PC-3 (cell line): ENCODE measurements at places on chromosomes 7 and 10.

GRCh38 chr10:30827531-30828120 is 198.1 kb upstream of the LYZL2 start:
- DNase-seq: no peak

DNA sequence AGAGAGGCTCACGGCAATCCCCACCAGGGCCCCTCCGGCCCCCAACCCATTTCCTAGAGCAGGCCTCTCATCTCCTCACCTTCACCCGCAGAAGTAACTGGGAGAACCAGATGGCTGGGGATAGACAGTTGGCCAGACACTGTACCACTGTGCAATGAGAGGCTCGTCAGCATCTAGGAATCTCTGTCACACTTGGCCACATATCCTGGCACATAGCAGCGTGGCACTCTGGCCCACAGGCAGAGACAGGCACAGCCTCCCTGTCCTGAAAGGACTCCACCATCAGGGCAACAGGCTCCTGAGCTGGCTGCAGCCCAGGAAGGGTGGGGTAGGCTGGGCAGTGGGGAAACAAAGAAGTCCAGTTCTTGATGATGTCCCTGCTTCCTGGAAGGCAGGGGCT is 45.8 kb downstream of the C10orf143 start:
- no peak for DNase-seq

DNA sequence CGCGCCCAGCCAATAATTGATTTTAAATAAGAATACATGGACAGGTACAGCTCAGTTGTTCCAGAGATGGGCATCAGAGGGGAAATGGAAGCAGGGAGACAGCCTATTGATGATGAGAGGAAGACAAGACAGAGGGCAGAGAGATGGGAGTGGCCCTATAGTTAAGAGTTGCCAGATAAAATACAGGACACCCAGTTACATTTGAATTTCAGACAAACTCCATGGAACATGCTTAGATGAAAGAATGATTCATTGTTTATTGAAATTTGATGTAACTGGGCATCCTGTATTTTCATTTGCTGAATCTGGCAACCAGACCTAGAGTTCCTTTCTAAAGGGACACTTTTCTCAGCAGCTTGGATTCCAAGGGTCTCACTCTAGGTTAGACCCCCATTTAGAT is 341.1 kb downstream of the FRMD4A start:
- no peak for DNase-seq

GRCh38 chr10:124324451-124324850 is 94.3 kb downstream of the OAT start:
- DNase-seq: no peak

- DNase-seq: no peak
Measured at GRCh38 chr7:2331707-2332106, 17.5 kb upstream of the SNX8 start.

DNA sequence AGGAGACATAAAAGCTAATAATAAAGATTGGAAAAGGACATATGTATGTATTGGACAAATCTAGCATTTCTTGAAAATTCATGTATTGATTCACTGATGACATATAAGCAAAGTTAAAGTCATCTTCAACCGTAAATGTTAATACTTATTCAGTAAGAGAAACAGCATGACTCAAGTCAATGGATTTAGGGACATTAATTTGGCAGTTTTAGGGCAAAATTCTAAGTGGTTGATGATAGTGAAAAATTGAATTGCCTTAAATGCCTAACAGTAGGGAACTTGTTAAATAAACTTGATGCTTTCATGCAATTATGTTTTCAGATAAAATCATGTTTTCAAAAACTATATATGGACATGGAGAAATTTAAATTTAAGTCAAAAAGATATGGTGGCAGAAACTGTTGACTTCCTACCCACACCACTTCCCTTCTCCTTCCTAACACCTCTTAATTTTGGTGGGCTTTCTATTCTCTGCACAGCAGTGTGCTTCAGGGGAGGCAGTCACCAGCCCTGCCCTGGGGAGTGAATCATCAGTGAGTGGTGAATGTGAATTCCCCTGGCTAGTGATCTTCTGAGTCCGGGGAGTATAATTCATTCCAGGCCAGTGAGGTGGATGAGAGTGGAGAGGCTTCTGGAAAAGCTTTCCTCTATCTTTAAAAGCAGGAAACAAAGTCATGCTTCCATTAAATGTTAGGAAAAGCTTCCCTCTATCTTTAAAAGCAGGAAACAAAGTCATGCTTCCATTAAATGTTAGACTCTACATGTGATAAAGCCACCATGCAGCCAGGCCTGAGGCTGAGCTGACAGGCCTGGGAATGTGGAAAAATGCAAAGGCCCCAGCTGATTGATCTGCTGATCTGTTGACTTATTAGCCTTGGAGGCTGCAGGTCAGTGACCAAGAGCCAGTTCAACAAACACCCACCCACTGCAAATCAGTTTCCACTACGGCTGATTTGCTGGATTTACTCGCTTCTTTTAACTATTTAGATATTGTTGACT is 25.2 kb upstream of the ITGB1 start:
- DNase-seq: peak; percentile 98

GRCh38 chr7:7761340-7761973 is 43.0 kb upstream of the RPA3 start:
- DNase-seq: peak; percentile 73

GRCh38 chr7:31079126-31079823 is 27.2 kb downstream of the ADCYAP1R1 start:
- no peak for DNase-seq

DNA sequence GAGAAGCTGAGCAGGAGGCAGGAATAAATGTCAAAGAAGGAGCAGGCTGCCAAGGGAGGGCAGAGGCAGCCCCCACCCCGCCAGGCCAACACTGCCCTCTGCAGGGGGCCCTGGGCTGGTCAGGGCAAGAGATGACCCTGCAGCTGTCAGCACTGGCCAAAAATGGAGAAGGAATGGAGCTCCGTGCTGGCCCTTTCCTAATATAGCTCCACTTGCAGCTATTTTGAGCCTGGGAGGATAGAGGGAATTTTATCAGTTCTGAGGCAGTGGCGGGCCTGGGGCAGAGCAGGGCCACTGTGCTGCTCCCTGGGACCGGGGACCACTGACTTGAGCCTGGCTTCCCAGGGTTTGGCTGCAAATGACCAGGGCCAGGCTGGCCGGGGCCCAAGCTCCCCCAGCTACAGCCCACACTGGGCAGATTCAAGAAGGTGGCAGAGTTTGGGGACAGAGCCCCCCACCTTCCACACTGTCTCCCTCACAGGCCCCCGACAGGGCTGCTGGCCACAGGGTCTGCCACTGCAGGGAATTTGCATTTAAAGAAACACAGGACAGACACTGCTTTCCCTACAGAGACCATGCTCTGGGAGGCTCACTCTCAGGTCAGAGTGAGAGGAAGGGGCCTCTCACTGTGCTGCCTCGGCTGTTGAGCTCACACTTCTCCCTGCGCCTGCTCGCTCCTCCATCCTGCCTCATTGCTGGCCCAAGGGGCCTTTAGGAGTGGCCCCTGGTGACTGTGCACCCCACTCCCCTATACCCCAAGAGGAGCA is 16.2 kb downstream of the LDB3 start:
- DNase-seq: peak; percentile 49

DNA sequence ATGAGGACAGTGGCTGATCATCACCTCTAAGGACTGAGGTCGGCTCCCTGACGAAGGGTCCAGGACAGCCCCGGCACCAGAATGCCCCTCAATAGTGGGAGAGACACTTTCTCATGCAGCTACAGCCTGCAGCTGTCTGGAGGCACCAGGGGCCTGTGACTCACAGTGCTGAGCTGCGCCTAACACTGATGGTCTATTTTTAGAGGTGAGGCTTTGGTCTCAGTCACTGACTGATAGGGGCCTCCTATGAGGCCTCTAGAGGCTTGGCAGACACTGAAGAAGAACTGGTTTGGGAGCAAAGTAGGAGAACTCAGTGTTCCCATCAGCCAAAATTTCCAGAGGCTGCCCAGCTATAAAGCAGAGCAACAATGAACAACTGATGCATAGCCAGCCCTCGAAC is 130.1 kb downstream of the COBL start:
- peak; percentile 22 for DNase-seq

DNA sequence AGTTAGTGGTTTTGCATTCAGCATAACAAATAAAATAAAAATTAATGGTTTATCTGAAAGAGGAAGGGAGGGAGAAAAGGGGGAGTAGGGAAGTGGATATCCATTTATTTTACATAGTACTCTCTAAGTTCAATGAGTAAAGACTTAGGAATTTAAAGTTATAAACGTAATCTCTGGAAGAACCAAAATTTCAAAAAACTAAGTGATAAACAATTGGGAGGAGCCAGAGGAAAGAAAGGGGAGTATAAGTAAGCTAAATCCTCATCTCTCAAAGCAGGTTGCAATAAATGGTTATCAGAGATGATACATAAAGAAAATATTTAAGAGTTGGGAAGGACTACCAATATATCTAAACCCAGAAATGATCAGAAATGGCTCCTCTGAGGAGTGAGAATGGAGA is 46.4 kb downstream of the ANK3 start:
- peak; percentile 59 for DNase-seq

DNA sequence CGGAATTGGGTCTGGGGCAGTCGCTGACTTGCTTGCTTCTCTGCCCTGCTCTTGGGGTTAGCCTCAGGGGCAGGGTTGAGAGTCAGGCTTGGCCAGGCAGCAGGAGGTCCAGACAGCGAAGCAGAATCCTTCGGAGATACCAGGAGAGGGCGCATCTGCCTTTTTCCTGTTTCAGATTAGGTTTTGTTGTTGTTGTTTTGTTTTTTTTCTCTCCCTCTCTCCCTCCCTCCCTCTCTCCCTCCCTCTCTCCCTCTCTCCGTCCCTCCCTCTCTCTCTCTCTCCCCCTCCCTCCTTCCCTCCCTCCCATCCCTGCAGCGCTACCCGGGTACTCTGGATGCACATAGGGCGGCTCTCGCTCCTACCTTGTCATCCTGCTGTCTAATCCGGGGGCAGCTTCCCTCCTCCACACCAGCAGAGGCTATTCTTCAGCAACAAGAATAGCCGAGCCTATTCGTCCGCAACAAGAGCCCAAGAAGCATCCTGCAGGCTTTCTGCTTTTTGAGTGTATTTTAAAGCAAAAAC is 758 bp upstream of the OPTN start:
- DNase-seq: peak; percentile 35

DNA sequence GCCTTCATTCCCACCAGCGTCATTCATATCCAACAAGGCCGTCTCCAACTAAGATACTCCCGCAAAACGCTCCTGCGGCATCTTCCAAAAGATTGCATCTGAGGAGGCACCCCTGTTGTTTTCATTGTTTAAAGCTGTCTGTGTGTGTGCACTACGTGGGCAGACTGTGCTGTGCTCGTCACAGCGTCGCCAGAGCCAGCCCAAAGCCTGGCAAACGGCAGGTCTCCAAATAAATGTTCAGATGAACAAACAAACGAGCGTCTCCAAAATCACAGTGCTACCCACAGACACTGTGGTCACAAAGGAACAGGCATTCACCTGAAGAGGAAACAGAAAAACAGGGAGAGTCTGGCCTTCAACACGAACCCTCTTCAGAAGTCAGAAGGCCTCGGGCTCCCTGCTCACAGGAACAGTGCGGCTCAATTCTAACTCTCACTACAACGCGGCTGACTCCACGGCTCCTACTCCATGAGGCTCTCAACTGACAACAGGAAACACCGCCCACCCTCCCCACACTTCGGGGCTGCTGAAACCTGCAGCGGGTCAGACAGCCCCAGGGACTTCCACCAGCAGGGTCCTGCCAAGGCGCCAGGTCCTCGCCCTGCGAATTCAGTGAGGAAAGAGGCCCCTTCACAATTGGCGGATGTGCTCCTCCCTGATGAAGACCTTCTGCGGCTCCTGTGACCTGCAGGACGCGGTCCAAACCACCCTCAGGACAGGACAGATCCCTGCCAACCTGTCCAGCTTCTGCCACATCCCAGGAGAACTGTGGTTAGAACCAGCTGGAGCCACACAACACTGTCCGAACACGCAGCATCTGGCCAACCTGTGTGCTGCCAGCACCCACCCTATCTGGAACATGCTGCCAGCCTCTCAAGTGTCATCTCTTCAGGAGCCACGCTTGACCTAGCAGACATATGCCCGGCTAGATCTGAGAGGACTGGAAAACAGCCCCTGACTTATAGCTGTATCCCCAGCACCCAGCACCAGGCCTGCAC is 36.1 kb downstream of the MAD1L1 start:
- no peak for DNase-seq

DNA sequence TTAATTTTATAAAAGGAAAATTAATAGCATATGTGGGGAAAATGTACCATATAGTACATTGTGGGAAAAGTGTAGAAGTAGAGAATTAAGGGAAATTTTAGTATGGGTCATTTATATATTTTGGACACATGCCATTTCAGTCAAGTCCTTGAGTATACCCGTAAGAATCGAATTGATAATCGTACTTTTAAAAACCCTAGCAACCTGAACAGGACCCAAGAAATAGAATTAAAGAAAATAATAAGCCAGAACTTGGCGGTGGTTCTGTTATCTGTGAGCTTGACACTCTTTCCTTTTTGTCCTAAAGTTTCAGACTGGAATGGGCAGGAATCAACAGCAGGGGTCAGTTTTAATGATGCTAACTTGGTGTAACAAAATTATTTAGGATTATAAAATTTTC is 221.0 kb downstream of the CDK14 start:
- no peak for DNase-seq

- DNase-seq: no peak
Measured at GRCh38 chr7:29881724-29882123, 75.4 kb downstream of the WIPF3 start.

DNA sequence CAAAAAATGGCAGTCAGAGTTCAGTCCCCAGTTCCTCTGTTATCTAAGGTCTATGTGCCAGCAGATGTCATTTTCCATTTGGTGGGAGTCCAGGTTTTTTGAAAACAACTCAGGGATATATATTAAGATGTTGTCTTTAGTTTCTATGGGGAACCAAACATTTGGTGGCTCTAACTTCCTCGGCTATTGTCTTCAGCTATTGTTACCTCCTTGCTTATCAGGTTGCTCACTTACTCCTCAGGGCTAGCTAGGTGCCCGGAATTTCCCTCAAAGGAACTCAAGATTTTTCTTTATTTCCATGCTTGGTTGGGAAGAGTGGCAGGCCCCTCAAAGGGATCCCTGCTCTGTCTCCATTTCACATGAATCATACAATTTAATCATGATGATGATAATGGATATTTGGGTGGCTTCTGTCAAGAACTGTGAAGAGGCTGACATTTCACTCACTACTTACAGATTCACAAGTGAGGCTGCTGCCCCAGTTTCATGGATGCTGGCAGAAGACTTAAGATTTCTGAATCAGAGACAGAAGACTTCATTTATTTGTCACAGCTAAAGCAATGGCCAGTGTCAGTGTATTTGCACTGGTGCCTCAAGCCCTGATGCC is 182.8 kb downstream of the PKD1L1 start:
- no peak for DNase-seq

DNA sequence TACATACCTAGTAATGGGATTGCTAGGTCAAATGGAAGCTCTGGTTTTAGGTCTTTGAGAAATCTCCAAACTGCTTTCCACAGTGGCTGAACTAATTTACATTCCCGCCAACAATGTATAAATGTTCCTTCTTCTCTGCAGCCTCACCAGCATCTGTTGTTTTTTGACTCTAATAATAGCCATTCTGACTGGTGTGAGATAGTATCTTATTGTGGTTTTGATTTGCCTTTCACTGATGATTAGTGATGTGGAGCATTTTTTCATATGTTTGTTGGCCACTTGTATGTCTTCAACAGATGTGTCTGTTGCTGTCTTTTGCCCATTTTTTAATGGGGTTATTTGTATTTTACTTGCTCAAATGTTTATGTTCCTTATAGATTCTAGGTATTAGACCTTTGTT is 675.5 kb downstream of the SUGCT start:
- no peak for DNase-seq

GRCh38 chr7:138223402-138223879 is 147.2 kb downstream of the AKR1D1 start:
- DNase-seq: no peak

GRCh38 chr7:13179775-13180523 is 492.5 kb downstream of the ARL4A start:
- no peak for DNase-seq
